Kidney (tissue), 22 donors: ENCODE measurements at places on chromosomes 2 and 18.

- peak; percentile 51 for DNase-seq
Measured at GRCh38 chr18:25876330-25876948, 214.0 kb downstream of the SS18 start.

DNA sequence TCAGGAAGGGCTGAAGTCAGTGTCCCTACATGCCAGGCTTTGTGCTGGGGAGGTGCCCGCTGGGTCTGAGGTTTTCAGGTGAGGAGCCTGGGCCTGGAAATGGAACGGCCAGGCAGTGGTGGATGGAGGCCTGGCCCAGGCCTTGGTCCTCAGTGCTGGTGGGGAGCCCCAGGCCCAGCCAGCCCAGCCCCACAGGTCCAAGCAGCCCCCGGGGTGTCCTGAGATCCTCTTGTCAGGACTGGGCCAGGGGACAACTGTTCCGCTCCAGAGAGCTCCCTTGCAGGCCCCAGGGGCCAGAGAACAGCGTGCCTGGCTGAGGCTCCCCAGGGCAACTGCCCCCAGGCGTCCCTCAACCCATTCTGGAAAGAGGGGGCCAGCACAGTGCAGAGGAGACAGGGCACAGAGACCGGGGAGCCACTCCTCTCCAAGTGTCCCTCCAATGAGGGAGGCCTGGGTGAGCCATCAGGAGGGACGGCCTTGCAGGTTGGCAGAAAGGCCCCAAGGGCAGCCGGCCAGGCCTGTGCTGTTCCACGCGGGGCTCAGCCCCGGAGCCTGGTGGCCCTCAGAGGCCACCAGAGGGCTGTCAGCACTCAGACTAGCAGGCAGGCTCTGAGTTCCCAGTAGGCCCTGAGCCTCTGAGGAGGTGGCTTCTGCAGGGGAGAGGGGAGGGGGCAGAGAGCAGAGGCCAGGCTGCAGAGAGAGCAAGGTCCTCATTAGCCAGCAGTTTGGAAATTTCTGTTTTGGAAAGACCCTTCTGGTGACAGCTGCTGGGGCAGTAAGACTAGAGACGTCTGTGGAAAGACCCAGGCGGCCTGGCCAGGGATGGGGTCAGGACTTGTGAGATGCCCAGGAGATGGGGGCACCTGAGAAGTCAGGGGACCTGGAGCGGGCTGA, 29.4 kb upstream of the SNED1 start:
- DNase-seq: no peak

GRCh38 chr2:113201496-113202304, 27.9 kb downstream of the PSD4 start:
- DNase-seq: no peak

- no peak for DNase-seq
Measured at GRCh38 chr18:23226391-23226790, 91.1 kb downstream of the CABLES1 start.

- no peak for DNase-seq
Measured at GRCh38 chr18:36735130-36735529, 93.7 kb downstream of the TPGS2 start.

GRCh38 chr2:213261715-213262114, 22.5 kb upstream of the SPAG16 start:
- DNase-seq: no peak

DNA sequence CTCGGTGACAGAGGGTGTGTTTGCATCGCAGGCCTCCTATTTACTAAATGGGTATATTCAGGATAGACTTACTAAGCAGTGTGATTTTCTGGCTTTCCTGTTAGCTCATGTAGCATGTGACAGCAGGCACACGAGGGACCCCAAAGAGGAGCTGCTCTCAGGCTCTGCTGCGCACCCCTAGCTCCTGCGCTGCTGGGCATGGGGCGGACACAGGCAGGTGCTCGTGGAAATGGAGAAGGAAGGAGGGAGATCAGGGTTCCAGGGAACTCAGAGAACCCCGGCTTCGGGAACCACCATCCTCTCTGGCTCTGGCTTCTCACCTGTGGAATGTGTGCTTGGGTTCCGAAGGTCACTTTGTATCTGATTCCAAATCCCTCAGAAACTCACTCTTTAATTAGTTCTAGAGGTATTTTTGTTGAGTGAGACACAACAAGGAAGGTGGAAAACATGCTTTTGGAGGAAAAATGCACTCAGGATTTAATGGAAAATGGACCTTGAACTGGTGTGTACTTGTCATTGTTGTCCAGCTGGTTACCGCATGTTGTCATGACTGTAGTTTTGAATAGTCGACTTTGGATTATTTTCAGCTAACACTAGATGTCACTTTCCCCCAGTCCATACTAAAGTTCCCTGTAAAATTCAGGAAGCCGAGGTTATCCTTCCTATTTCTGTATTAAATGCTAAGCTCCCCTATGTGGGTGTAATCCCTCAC, 3.5 kb downstream of the SNTG2 start:
- DNase-seq: no peak

- DNase-seq: no peak
Measured at GRCh38 chr2:119792907-119793312, 33.2 kb downstream of the PTPN4 start.

- no peak for DNase-seq
Measured at GRCh38 chr2:119550346-119550745, 6.1 kb downstream of the CFAP221 start.

- DNase-seq: peak; percentile 84
Measured at GRCh38 chr2:216572582-216573578, 60.3 kb upstream of the IGFBP2 start.
